ENCODE measurements at places on chromosomes 5 and 9. TPM values are rescaled to one million over a fixed set of nuclear protein-coding genes. Genes with fewer than 3 reads are reported as not detected.

DNA sequence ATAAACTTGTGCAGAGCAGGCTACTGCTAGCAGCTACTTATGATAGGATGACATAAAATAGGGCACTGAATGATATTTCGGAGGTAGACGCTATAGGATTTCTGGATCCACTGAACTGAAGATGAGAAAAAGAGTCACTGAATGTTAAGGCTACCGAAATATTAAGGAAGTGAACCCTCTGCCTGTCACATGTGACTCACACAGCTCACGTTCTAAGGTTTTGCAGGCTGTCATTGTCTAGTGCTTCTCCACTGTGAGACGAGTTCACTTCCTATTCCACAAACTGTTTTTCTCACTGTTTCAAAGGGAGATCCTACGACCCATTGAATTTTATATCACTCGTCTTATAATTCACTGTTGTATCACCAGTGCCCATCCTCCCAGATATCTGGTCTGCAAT lies 100.8 kb downstream of the CTNND2 start:
- peak; percentile 80 for DNase-seq

- no peak for DNase-seq
Measured at GRCh38 chr9:35570709-35571504, 34.2 kb upstream of the TESK1 start.

DNA sequence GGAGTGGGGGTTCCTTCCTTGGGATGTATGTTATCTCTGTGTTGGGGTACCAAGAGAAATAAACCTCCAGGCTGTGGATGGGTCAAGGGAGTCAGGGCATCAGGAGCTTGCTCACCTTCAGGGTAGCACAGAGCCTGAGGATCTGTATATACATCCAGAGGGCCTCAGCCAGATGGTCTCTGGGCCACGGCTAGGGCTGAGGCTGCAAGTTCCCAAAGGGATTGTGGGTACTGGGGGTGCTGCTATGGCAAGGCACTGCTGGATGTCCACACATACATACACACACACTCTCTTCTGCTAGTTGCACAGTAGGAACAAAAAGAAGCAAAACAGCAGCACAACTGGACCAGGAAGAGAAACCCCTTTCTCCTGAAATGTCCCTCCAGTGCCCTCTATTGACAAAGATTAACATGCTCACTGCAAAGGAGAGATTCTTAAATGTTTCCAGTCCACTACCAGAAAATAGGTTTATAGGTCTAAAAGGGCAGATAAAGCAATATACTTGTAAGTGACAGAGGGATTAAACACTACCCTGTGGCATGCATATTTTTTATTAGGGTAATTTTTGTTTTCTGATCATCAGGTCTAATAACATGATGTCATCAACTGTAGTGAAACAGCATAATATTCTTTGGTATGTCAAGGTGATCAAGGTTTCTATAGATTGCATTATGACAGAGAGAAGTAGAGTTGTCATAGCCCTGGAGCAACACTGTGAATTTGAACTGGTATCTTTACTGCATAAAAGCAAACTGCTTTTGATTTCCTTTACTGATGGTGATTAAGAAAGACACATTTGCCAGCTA lies 56.3 kb upstream of the KCNN2 start:
- peak; percentile 5 for DNase-seq

GRCh38 chr9:105864248-105864898 lies 170.0 kb downstream of the TMEM38B start:
- DNase-seq = no peak

DNA sequence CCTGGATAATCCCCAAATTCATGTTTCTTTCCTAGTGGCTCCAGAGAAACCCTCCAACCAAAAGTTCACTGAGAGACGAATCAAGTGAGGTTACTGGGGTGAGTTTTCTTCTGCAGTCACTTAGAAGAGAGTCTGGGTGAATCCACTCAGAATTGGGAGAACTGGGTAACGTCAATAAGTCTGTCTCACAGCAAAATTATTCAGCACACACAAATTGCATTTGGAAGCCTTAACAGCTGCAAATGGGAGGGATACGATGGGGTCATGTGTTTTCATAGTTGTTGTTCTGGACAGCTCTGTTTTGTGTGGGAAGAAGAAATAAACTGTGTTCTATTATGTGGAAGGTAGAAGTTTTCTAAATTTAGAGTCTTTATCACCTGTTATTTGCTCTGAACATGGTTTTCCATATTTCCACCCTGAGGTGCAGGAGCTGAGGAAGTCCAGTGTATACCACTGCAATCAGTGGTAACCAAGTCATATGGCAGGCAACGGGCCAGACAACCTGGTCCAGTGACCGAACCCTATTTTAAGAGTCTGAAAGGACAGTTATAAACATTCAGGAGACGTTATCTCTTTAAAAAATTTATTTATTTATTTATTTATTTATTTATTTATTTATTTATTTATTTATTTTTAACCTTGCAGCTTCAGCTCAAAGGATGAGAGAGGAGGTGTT lies 21.9 kb downstream of the MARCHF3 start:
- DNase-seq = no peak

DNA sequence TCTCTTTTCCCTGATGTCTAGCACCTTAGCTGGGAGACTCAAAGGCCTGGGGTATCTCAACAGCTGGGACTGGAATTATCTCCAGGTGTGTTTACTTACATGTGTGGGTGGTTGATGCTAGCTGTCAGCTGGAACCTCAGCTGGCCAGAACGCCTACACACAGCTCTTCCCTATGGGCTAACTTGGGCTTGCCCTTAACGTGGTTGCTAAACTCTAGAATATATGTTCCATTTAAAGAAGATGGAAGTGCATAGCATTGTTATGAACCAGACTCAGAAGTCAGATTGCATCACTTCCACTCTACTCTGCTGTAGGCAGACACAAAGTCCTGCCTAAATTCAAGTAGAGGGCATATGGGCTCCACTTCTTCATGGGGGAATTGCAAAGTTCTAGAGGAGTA lies 29.3 kb downstream of the SGCD start:
- DNase-seq = no peak

- peak; percentile 22 for DNase-seq
Measured at GRCh38 chr9:4678679-4679267, 596 bp upstream of the CDC37L1 start.

GRCh38 chr5:172546196-172546595 lies 91.9 kb upstream of the SH3PXD2B start:
- DNase-seq = no peak

- no peak for DNase-seq
Measured at GRCh38 chr5:88780736-88781135, 102.2 kb downstream of the MEF2C start.

- no peak for DNase-seq
Measured at GRCh38 chr5:96489532-96489931, 56.5 kb upstream of the PCSK1 start.

DNA sequence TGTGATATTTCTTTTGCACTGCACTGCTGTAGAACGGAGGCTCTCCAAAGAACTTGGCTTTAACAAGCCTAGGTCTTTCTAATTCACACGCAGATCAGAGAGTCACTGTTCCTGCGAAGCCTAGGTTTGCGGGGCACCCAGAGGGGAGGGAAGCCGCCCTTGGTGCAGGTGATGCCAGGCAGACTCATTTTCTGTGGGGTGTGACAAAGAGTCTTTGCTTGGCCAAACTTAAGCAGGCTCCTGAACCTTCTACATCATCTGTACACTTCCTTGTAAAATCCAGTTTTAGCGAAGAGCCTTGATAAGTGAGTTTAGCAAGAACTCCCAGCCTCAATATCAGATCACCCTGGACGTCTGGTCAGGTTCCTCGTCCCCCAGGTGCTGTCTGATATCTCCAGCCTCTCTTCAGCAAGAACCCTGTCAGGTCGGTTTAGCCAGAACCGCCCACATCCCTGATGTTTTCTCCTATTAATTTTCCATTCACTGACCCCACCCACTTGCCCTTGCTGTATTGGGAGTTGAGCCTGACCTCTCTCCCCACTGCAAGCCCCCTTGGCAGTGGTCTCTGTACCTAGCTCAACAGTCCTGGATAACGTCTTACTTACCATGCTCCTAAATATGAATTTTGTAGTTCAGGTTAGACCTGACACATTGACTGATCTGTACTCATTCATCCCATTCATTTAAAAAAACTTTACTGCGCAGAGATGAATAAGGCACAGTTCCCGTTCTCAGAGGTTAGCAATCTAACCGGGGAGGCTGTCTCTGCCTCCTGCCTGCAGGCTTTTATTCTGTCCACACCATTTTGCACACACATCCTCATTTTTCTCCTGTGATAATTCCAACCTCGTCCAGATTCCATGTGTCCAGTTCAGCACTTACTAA lies 880 bp upstream of the UBAC1 start:
- peak; percentile 18 for DNase-seq

DNA sequence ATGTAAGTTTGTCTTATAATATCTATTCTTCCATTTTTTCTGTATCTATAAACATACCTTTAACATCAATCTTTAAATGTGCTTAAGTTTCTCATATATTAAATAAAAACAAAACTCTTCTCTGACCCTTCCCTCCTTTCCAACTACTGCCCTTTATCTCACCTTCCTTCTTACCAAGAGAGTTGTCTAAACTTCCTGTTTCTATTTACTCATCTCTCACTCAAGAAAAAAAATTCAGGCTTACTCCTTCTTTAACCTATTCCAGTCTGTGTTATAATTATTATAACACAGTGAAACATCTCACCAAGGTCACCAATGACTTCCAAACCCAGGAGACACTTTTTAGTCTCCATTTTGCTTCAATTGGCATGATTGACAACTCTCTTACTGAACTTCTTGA lies 140.9 kb downstream of the CCDC171 start:
- DNase-seq = no peak

DNA sequence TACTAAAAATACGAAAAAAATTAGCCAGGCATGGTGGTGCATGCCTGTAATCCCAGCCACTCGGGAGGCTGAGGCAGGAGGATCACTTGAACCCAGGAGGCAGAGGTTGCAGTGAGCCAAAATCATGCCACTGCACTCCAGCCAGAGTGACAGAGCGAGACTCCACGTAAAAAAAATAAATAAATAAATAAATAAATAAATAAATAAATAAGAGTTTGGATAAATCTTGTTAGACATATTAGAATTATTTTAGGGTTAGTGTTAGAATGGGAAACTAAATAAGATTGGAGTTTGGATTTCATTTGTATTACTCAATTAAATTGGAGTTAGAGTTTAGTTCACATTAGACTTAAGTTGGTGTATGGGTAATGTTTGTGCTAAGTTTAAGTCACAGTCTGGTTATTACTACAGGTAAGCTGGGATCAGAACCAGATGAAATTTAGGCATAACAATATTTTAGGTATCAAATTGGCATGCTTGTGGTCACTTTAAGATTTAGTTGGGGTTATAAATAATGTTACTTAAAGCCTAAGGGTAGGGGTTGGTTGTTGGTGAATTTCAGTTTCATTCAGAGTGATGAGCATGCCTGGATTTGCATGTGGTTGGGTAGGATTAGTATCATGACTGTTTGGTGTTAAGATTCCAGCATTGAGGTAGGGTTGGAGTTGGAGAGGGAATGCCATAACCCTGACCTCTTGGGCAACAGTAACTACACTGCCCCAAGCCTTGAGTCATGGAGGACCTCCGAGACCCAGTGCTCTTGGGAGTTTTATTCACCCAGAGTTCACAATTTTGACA lies 3.3 kb downstream of the OR5C1 start:
- no peak for DNase-seq

DNA sequence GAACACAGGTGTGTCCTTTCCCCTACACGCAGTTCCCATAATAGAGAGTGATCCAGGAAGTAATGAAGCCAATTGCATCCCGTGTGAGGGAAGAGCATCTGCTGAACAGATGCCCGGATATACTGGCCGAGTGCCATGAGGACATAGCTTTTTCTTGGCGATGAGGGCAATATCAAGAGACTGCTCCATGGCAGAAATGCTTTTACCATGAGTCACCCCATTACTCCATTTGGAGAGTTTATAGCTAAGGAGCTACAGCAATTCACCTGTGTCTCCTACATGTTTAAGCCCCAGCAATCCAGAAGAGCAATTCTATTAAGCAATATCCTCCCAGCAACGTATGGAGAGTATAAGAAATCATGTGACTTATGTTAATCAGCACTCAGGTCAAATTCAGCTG lies 222.0 kb upstream of the KLF4 start:
- peak; percentile 97 for DNase-seq

DNA sequence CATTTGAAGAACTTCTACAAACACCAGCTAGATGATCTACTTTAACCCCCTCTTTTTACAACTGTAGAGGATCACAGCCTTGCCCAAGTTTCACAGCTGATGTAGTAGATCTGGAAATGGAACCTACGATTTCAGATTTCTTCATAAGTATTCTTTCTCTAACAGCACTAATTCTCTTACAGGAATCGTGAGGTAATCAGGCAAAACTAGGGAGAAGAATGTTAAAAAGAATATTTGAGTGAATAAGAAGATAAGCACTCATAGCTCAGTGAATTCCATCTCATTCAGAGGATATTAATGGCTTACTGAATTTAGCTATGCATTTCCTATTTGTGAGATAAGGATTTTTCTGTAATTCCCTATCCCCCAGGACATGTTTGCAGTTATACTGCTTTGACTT lies 42.1 kb downstream of the NADK2 start:
- no peak for DNase-seq

DNA sequence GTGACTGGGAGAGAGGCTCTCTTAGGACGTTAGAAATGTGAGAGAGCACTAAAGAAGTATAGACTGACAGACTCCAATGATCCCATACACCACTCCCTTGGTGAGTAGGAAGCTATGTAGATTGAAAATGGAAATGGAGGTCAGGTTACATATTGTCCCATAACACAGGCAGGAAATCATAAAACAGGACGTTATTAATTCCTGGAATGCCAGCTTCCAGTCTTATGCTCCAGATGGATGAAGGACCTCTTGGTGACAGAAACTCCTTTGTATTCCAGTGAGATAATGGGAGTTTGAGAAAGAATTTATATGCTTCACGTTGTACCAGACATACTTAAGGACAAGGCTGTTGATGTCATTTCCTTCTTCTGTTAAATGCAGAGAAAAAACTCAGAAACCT lies 338.2 kb upstream of the ITGA1 start:
- no peak for DNase-seq

GRCh38 chr5:168469816-168470215 lies 16.5 kb upstream of the RARS1 start:
- no peak for DNase-seq

DNA sequence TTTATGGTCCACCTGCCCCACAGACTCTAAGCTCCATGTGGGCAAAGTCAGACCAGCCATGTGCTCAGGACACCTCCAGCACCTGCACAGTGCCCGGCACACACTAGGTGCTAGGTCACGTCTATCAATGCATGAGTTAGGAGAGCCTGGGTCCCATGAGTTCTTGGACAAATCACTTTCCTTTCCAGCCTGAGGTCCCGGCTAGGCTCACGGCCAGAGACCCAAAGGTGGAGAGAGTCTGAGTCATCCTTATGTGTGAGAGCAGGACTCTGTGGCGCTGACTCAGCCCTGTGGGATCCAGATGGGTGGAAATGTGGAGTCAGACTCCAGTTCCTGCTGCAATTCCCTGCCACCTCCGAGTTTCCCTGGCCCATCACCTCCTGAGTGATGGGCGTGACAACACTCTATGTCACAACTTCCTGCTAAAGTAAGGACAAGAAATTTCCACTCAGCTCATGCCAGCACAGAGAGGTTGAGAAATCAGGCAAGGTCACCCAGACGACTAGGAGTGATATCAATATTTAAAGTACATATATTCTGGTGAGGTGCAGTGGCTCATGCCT lies 2.5 kb upstream of the ST6GALNAC4 start:
- DNase-seq = peak; percentile 98

- DNase-seq = peak; percentile 86
Measured at GRCh38 chr9:107336718-107337360, 53.8 kb downstream of the RAD23B start.

Gene FOXD4L5
- 0.04 TPM for total RNA-seq

Gene SPATA6L
- total RNA-seq = 1.4 TPM

Gene ZSWIM6
- total RNA-seq = 4.3 TPM

Gene IQGAP2
- total RNA-seq = not detected

All from PC-3 (cell line).